A172 (cell line): ENCODE measurements at places on chromosomes 5 and 9. TPM values are rescaled to one million over a fixed set of nuclear protein-coding genes. Genes with fewer than 3 reads are reported as not detected.

The TYRP1 gene
- 2.4 and 3.4 TPM in 2 replicates for total RNA-seq

DNA sequence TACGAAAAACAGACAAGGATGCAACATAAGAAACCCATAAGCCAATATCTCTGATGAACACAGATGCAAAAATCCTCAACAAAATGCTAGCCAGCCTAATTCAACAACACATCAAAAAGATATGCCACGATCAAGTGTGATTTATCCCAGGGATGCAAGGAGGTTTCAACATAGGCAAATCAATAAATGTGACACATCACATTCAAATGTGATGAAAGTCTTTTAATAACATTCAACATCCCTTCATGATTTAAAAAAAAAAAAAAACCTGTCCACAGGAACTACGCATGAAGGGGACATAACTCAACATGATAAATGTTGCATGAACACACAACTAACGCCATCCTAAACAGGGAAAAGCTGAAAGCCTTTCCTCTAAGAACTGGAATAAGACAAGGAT is 102.2 kb downstream of the PLPP1 start:
- DNase-seq: no peak

The TAF11L5 gene
- not detected in 2 replicates for total RNA-seq

GRCh38 chr9:99184110-99184474 is 37.6 kb downstream of the ALG2 start:
- DNase-seq: no peak

GRCh38 chr5:77869116-77869798 is 93.1 kb upstream of the TBCA start:
- DNase-seq: no peak

DNA sequence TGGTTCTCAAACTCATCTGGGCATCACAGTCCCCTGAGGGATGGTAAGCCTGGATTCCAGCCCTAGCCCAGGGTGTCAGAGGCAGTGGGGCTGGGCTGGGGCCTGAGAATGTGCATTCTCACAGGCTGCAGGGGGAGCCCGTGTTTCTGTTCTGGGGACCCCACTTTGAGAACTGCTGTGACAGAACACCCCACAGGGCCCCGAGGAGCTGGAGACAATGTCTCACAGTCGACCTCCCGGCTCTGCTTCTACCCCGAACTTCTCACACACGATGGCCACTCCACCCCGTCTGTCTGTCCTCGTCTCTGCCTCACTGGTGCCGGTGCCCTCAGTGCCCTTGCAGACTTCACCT is 130.0 kb downstream of the CACNA1B start:
- no peak for DNase-seq

GRCh38 chr5:143230676-143230996 is 172.8 kb downstream of the NR3C1 start:
- DNase-seq: no peak

DNA sequence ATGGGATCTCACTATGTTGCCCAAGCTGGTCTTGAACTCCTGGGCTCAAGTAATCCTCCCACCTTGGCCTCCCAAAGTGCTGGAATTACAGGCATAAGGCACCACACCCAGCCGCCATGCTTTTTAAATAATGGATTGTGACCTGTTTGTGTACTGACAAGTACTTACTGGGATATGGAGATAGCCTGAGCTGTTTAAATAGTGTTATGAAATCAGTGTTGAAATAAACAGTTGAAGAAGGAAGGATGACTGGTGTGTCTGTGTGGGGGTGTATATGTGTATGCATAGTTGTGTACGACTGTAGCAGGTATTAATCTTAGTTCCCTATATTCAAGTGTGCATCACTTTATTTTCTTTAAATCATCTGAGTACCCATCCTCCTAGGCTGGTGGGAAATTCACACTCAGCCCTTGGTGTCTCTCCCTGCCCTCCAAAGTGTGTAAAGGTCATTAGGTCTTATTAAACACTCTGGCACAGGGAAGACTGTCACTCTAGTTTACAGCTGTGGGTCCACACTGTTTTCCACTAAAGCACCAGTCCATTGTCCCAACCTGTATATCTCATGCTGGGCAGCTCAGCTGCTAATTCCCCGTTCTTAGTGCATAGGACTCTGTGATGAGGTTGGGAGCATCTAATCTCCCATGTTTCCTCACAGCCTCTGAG is 91.0 kb downstream of the SNX18 start:
- no peak for DNase-seq

The EXOSC2 gene
- total RNA-seq: 34.9 and 43.2 TPM in 2 replicates

The NPR3 gene
- 0.07 and 0.28 TPM in 2 replicates for total RNA-seq

The GPR151 gene
- not detected in 2 replicates for total RNA-seq

DNA sequence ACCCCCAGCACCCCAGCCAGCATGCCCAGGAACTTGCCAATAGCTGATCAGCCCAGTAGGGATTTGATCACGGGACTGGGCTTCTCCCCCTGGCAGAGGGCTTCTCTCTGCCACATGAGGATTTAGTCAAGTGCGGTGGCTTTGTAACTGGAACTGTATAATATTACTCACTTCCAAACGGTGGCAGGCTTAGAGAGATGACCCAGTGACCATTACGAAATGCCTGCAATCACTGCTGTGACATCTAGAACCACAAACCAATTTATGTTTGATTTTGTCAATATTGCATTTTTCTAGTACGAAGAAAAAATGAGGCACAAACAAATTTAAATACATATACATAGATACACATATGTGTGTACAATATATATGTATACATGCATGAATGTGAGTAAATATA is 192.1 kb downstream of the ERCC6L2 start:
- DNase-seq: no peak

- peak; percentile 98 for DNase-seq
Observed at GRCh38 chr9:78871452-78872331, 574.8 kb downstream of the PSAT1 start.

GRCh38 chr5:163963881-163964280 is 458.5 kb downstream of the MAT2B start:
- DNase-seq: peak; percentile 4

- DNase-seq: no peak
Observed at GRCh38 chr5:179438011-179438441, 92.8 kb upstream of the ADAMTS2 start.

The TCF7 gene
- total RNA-seq: 3.8 and 4.8 TPM in 2 replicates

DNA sequence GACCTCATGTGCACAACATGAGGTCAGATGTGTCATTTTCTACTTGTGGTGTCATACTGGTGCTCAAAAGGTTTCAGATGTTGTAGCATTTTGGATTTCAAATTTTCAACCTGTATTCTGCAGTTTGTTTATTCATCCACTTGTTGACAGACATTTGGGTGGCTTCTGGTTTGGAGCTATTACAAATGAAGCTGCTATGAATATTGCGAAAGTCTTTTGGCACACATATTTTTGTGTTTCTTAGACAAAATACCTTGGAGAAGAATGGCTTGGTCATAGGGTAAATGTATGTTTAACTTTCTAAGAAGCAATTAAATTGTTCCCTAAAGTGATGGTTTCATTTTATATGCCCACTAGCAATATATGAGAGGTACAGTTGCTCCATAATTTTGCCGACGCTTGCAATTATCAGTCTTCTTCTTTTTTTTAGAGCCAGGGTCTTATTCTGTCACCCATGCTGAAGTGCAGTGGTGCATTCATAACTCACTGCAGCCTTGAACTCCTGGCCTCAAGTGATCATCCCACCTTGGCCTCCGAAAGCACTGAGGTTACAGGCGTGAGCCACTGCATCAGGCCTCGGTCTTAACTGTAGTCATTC is 70.7 kb upstream of the TRPC7 start:
- DNase-seq: no peak

The CER1 gene
- total RNA-seq: not detected in 2 replicates

GRCh38 chr5:1386274-1386717 is 41.4 kb upstream of the CLPTM1L start:
- no peak for DNase-seq

The IFNA2 gene
- not detected in 2 replicates for total RNA-seq

DNA sequence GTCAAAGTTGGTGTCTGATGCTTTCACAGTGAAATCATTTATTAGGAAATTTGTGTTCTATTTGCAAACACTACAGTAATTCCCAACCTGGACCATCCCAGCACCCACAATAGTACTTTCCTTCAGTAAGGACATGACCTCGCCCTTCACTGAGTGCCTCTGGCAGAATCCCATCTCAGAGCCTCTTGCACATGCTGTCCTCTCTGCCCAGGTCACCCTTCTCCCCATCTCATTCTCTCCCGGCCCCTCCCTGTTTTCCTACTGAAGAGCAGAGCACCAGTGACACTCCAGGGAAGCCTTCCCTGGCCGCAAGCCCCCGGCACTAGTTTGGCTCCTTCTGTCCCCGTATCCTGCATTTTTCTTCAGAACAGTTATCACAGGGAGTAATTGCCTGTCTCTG is 220.4 kb downstream of the MAPKAP1 start:
- DNase-seq: no peak

DNA sequence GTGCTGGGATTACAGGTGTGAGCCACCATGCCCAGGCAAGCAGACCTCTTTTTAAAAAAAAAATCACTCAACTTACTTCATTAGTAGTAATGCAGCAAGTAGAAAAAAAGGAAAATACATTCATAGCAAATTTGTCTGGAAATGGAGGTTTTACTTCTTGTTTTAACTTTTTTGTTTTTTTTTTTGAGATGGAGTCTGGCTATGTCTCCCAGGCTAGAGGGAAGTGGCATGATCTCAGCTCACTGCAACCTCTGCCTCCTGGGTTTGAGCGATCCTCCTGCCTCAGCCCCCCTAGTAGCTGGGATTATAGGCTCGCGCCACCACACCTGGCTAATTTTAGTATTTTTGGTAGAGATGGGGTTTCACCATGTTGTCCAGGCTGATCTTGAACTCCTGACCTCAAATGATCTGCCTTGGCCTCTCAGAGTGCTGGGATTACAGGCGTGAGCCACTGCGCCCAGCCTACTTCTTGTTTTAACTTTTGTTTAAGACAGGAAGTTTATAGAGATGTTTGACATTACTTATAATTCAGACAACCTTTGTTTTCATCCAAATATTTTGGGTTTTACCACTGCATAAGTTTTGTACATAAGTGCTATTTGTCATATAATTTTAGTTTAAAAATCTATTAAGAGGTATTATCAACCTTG is 26.5 kb downstream of the UBE2R2 start:
- no peak for DNase-seq

DNA sequence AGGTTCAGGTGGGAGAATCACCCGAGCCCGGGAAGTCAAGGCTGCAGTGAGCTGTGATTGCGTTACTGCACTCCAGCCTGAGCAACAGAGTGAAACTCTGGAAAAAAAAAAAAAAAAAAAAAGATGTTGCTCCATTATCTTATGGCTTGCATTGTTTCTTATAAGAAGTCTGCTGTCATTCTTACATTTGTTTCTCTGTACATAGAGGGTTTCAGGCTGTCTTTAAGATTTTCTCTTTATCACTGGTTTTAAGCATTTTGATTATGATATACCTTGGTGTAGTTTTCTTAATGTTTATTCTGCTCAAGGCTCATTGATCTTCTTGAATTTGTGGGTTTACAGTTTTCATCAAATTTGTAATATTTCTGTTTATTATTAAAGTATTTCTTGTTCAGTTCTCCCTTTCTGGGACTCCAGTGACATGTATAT is 35.2 kb downstream of the MVB12B start:
- no peak for DNase-seq

- DNase-seq: no peak
Observed at GRCh38 chr5:140243706-140244250, 59.1 kb downstream of the PFDN1 start.

GRCh38 chr9:21778304-21778703 is 24.1 kb upstream of the MTAP start:
- no peak for DNase-seq

DNA sequence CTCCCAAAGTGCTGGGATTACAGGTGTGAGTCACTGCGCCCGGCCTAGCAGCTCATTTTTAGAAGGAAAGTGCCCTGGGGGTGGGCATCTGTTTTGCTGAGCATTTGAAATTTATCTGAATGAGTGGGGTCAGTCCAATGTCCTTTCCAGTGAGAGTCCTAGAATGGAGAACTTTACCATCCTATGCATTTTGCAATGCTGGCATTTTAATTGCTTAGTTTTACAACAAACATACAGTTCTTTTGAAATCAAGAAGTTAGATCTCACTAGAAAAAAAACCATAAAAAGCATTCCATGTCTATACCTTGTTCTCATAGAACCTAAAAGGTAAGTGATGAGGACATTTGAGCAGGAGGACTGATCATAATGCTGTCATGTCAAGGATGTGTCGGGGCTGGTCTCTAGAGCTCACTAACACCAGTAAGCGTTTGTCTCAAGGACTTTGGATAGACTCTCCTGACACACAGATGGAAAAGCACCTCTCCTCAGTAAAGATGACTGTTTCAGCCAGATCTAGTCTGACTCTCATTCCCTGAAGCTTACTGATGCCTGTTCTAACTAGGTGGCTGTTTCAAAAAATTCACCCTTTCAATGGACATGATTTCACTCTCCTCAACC is 83.9 kb downstream of the DCP2 start:
- DNase-seq: no peak

GRCh38 chr5:69444127-69444754 is 29.3 kb downstream of the MARVELD2 start:
- no peak for DNase-seq

- no peak for DNase-seq
Observed at GRCh38 chr9:89778100-89779090, 173.6 kb downstream of the GADD45G start.

GRCh38 chr5:68843624-68844364 is 250.0 kb upstream of the SLC30A5 start:
- DNase-seq: peak; percentile 39

The LCN1 gene
- total RNA-seq: 0.47 TPM in 1 of 2 replicates, not detected in the other

DNA sequence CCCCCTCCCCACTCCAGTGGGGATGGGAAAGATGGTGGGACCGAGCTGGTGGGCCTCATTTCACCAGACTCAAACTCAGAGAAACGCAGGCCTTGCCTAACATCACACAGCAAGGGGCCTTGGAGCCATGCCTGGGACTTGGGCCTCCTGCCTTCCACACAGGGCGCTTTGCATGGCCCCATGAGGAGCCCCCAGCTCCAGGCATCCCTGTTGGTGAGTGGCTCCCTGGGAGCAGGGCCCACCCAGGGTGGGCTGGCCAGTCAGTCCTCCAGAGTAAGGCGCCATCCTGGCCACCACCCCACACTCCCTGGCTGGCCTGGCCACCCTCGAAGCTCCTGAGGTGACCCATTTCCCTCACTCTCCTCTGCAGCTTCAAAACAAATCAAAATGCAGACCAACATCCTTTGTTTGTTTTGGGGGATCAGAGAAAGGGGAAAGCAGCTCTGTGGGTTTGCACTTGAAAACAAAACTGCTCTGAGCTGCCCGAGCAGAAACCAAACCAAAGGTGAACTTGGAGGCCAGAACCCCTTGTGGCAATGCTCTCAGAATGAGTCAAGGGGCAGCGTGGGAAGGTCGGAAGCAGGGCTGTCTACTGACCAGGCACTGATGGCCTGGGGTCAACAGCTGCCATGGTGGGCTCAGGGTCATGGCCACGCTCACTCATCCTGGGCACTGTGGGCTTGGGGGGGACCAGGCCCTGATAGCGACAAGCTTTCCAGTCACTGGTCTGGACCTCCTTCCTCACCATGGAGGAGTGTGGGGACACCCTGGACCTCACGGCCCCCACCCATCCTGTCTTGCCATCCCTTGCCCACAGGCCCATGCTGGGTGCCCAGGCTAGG is 37.0 kb upstream of the VDAC1 start:
- no peak for DNase-seq

DNA sequence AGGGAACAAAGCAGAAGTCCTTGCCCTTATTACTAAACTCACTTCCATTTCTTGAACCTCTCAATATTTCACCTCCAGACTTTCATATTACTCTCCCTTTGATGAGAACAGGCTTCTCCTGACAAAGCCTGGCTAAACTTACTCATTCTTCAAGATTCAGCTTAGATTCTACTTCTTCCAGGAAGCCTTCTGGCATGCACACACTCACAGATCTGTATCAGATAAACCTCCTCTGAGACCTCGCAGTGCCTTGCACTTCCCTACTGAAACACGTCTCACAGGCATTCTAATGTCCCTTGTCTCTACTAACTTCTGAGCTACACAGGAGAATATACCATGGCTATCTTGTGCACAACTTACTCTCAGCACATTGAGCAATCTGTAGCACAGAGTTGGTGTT is 16.6 kb upstream of the PAPPA start:
- DNase-seq: no peak

The SAP30L gene
- total RNA-seq: 22.4 and 41.8 TPM in 2 replicates
